ENCODE measurements at places on chromosomes 5 and 9.
A peak's percentile ranks its signal among the peaks of the same experiment; 100 is the strongest.

GRCh38 chr9:34562135-34562745 lies 27.3 kb downstream of the CNTFR start:
- peak; percentile 50 for DNase-seq

DNA sequence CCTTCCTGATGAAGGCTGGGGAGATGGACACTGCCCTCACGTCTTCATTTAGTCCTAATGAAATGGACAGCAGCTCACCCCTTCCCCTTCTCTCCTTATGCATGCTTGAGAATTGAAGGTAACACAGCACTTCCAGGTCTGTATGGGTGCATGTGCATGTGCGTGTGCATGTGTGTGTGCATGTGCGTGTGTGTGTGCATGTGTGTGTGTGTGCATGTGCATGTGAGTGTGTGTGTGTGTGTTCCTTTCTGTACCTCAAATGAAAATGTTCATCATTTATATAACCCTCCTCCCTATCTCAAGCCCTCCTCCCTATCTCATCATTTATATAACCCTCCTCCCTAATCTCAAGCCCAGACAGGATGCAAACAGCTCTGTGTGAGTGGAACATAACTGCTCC lies 444.8 kb downstream of the MAT2B start:
- no peak for DNase-seq

DNA sequence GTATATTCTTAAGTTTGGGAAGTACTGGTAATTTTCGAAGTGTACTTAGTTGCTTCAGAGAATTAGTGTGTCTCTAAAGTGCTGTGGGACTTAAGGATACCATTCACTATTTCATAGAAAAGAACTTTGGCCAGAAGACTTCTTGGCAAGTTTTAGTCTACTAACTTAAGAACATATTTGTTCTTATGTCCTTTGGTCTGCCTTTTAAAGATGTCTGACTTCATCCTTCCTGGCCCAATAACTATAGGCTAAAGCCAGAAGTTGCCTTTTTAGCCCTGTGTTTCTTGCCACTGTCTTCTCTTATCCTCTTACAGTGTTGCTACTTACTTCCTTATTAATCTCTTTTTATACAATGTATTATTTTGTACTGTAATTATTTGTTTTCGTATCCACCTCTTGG lies 6.3 kb downstream of the RBM27 start:
- no peak for DNase-seq

DNA sequence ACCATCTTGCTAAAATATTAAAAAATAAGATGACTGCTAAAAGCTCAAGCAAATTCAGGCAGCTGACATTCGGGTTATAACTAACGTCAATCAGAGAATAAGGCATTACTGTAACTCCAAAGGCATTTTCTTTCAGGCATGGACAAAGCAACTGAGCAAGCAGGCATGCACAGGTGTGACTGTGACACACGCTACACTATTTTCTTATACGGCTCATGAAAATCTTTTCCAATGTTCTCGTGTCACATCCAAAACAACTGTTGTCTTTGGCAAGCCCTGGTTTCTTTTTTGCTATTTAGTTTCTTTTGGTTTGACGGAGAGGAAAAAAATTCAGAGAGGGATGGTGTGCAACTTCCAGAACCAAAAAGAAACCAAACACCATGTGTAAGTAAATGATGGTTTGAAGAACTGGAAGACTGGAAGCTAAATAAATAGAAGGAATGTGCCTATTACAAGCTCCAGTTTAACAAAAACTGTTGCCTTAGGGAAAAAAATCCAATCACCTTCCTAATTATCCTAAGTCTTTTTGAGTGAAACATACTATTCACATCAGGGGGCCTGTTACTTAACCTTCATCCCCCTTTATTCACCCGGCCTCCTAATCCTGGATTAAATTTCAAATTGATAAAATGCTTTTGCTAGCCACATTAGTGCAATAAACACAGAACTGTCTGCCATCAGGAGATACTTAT lies 277.6 kb downstream of the PSAT1 start:
- DNase-seq, result no peak

- DNase-seq, result no peak
These were observed 231.2 kb downstream of the ARRDC3 start for GRCh38 chr5:91151947-91152346.

GRCh38 chr5:99544356-99544755 lies 615.5 kb upstream of the CHD1 start:
- no peak for DNase-seq

- no peak for DNase-seq
These were observed 831 bp downstream of the RMRP start for GRCh38 chr9:35656831-35657545.

DNA sequence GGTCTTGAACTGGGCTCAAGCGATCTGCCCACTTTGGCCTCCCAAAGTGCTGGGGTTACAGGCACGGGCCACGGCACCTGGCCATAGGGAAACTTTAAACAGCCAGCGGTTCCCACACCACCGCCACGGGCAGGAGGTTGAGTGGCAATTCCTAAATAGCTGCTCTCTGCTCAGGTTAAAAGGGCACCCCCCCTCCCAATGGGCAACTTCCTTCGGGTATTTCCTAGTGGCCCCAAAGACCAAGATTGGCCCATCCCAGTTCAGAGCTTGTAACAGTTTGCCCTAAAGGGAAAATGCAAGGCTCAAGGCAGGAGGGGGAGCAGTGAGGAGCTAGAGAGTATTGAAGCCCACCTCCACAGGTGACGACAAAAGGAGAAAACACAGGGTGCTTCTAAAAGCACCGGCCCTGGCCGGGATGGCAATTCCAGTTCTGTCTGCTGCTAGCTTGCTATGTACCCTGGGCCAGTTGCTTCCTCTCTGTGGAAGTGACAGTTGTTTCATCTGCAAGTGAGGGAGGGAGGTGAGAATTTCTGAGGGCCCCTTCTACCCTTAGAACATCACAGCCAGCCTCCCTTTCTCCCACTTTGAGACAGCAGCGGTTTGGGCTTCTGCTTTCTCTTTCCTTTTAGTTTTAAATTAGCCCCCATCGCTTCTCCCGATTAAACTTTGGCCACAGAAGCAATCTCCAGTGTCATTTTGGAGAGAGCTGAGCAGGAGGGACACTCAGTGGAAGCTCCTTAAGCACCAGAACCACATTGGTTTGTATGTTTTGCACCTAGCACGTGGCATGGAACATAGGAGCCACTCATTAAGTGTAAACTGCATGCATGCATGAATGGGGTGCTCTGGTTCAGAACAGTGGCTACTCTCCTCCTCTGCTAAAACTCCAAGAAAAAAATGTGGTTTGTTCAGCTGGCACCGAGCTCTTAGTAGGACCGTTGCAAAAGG lies 17.3 kb upstream of the TNIP1 start:
- peak; percentile 75 for DNase-seq

GRCh38 chr5:125898851-125899405 lies 524.3 kb upstream of the GRAMD2B start:
- DNase-seq, result no peak

DNA sequence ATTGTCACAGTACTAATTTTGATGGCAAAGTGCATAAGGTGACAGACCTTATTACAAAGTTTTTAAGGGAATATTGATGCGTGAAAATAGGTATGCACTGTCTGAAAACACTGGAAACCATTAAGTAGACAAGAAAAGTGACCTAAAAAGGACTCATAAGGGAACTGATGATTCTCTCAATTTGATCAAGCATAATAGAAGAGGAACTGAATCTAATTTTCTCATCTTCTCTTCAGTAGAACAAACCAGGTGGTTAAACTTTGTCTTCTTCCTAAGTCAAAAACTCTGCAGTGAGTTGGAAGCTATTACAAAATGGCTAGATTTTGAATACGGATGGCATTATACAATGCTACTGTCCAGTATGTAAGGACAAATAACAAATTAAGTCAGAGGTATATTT lies 53.4 kb downstream of the RNF145 start:
- DNase-seq, result no peak

GRCh38 chr9:96048956-96049831 lies 173.7 kb downstream of the ERCC6L2 start:
- DNase-seq, result no peak

DNA sequence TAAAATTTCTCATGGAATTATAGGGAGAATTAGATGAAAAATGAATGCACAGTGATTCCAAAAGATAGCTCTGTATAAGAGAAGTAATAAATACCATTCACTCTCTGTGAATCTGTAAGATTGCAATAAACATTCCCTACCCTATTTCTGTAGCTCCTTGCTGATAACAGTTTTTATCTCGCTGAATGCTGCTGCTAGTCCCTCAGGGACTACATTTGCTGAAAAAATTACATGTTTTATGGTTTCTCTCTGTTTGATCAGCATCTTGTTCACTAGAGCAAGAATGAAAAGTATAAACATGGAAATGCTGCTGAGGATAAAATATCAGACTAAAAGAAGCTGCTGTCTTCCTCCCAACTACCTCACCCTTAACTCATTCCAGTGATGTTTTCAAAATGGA lies 44.3 kb upstream of the TYRP1 start:
- DNase-seq, result no peak

DNA sequence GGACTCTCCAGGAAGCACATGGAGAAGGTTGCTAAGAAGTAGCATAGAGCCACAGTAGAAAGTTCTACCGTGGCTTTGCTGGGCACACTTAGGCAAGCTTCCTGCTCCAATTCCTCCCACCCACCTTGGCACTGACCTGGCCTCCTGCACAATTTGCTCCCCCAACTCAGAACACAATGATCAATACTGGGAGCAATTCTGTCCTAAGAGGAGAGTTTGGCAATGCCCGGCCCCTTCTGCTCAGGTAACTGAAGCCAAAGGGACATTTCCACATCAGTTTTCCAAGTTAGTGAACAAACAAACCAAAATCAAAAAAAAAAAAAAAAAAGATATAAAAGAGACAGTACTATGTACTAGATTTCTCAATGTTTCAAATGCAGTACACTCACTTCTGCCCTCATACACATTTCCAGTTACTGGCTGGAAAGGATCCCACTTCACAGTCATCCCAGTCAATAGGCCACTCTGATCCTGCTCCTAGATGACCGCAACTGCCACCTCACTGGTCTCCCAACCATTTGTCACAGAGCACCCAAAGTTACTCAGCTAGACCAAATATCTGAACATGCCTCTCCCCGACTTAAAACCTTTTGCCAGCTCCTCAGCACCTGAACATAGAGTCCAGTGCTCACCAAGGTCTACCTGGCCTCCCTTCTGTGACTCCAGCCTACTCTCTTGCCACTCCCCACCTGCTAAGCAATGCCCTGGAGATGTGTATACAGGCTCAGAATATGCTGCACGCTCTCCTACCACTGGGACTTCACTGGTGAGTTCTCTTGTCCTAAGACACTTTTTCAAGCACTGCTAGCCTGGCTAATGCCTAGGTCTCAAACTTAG lies 21.3 kb downstream of the ABCA1 start:
- no peak for DNase-seq

DNA sequence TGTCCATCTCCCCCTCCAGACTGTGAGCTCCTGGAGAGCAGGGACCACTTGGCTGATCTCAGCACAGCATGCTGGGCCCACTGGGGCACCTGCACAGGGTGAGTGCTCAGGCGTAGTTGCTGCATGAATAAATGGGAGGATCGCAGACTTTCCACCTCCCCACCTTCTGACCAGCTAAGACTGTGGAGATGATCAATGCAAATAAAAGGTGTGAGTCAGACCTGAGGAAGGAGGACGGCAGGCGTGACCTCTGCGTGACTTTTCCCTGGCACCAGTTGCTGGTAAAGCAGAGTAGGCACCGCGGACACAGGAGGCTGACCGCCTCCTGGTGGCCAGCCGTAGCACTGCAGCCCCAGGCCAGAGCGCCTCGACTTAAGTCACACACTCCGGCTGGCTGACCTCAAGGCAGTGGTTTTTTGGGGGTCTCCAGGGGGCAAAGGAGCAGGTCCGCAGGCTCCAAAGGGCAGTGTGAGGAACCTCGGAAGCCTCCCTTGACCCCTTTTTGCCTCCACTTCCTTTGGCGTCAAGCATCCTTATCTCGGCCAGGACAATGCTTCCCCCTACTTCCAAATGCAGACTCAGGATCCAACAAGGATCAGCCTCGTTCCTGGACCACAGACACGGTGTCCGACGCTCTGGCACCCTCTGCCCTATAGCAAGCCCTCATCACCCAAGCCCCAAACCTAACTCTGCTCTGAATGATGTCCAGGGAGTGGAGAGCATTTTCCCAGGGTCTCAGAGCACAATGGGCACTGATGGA lies 12.7 kb upstream of the TDRD7 start:
- peak; percentile 71 for DNase-seq

DNA sequence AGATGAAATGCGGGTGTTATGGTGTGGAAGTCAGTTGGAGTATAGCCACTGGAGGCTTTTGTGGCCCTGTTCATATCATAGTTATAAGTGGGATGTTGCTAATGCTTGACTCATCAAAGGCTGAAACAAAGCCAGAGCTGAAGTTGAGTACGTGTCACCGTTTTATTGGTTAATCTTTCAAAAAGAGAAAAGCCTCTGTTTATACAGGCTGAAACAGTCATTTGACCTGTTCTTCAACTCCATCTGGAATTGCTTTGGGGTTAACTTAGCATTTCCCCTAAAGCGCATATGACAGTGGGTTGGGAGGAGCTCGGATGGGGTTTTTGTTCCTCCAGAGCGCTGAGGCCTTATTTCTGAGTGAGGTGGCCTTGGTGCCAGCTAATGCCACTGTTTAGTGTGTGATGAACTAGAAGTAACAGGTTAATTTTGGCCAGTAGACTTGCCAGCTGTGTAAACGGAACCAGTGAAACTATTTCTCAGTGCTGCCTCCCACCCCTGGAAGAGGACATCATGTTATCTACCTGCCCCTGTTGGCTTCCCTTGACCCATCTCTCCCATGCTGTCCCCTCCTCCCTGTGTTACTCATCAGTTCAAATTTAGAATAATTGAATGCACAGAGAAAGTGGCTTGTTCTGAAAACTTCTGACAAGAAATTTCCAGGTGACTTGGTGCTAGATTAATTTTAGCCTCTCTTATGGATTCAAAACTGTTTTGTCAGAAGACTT lies 34.2 kb downstream of the MTAP start:
- peak; percentile 40 for DNase-seq

Data from activated naive CD4-positive, alpha-beta T cell treated with anti-CD3 and anti-CD28 coated beads for 36 hours (primary cell).